ENCODE measurements at places on chromosomes 6 and 20.

- DNase-seq: no peak
Observed at GRCh38 chr6:54719633-54720032, 126.9 kb upstream of the FAM83B start.

GRCh38 chr20:45097485-45098102, 3.3 kb downstream of the KCNS1 start:
- DNase-seq: peak; percentile 28

- no peak for DNase-seq
Observed at GRCh38 chr6:27679964-27680694, 207.2 kb upstream of the ZNF184 start.

GRCh38 chr6:33636655-33637054, 15.5 kb downstream of the ITPR3 start:
- no peak for DNase-seq

DNA sequence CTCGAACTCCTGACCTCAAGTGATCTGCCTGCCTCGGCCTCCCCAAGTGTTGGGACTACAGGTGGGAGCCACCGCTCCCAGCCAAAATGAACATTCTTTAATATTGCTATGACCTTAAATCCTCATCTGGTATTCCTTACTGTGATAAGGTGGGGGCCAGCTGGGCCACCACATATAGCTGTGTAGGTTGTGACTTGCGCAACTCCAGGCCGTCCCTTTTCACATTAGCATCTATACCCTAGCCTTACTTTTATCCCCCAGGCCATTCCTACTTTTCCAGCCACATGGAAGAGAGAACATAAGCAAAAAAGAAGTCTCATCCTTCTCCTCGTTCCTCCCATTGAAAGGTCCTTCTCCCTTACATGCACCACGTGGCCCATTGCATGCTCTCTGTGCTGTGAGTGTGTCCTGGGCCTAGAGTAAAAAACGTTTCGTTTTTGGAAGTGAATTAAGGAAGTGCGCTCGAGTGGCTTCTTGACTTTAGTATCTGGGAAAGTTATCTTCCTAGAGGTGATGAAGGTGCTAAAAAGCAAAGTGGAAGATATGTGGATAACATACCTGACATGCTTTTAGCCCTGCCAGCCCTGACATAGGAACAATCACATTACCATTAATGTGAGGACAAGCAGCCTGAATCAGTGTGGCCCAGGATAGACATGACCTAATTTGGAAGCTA, 56.8 kb upstream of the KIF13A start:
- no peak for DNase-seq

DNA sequence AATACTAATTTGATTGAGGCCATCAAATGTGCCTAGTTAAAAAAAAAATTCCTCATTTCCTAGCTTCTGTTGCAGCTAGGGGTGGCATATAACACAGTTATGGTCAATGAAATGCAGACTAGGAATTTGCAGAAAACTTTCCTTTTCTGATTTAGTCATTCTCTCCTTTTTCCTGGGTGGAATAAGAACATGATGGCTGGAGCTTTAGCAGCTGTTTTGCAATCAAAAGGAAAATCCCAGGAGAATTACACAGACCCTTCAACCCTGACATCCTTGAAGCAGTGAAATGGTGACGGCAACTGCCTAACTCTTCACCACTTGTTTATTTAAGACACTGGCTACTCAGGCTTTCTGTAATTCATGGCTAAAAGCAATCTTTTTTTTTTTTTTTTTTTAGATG, 23.1 kb upstream of the RIMS4 start:
- no peak for DNase-seq

GRCh38 chr6:148157841-148158240, 184.8 kb upstream of the SASH1 start:
- no peak for DNase-seq

DNA sequence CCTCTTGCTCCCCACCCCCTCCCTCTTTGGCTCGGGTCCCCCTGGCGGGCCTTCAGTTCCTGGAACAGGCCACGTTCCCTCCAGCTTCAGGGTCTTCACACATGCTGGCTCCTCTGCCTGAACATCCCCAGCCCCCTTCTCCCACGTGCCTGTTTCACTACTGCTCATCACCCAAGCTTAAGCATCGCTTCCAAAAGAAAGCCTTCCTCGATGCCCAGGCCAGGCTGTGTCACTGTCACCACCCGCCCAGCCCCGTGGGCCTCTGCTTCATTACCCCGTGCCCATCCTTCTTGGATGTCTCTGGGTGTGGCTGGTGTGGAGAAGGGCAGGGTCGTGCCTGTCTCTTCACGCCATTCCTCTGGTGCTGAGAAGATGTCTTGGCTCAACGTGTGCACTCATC, 2.8 kb downstream of the DLGAP4 start:
- no peak for DNase-seq

GRCh38 chr6:160137989-160138835, 16.6 kb downstream of the SLC22A1 start:
- peak; percentile 53 for DNase-seq

DNA sequence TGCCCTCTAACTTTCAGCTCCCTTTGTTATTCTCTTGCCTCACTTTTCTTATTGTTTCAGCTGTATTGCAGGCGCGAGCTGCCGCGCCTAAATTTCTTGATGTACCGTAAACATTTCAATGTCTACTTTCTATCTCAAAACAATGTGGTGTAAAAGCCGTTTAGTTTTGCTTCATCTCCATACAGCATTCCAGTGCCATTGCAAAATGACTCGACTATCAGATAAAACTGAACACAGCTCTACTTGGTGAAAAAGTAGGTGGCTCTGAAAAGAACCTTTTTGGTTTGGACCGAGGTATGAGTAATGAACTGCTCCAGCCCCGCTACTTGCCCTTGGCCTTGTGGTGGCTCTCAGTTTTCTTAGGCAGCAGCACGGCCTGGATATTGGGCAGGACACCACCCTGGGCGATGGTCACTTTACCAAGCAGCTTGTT, 74.6 kb downstream of the OR2B2 start:
- DNase-seq: peak; percentile 69

DNA sequence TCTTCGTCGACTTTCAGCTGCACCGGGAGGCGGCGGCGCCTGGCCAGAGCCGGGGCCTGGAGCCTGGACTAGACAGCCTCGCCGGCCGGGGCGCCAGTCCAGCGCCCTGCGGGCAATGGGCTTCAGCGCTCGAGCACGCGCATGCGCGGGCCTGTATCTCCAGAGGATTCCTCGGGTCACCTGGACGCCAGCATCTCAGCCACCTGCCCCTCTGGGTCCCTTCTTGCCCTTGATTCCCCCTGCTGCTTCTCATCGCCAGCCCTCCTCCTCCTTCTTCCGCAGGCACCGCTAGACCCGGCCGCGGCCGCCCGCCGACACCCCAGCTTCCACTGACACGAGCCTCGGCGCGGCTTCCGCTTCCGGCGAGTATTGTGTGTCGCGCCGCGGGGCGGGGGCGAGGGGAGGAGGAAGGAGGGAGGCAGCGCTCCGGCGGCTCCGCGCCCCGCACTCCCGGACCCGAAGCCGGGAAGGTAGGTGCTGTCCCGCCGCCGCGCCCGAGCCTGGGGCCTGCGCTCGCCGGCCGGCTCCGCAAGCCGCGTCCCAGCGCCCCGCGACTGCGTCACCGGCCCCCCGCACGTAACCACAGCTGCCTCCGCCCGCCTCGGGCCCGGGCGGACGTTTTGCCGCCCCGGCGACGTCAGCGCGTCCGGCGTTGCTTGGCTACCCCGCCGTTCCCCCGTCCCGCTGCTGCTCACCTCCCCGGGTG, at the start of gene TRIM39:
Gene TRIM39 (plus strand): TSS at position 402 of the 706 bp plus-strand sequence. CDS start 2,391 bp downstream, outside the sequence.
- peak; percentile 91 for DNase-seq

DNA sequence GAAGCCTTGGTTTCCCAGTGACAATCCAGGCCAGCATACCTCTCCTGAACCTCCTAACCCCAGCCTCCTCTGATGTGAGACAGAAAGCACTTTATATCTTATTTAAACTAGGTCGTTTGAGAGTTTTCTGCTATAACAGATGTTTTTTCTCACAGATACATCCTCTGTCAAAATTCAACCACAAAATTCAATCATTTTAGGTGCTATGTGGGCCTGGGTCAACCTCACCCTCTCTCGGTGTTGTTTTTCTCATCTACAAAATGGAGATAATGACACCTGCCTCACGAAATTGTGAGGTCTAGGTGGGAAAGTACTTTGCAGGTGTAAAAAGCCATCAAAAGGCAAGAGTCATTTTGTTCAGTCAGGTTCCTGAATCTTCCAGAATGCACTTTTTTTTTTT, 46.2 kb upstream of the NFATC2 start:
- no peak for DNase-seq

DNA sequence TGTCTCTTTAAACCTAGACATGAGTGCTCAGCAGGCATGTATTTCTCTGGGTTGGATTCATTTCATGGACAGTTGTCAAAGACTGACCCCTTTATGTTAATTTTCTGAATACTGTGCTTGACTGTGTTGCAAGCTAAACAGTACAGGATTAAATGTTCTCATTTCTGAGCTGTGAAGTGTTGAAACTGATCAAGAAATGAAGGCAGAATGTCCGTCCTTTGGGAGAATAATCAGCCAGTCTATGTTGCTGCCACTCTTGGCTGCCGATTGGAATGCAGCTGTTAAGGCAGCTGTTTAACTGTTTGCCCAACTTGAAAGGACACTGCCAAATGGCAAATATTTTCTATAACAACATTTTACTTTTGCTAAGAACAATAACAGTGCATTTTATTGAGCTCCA, 87.3 kb downstream of the CEP57L1 start:
- no peak for DNase-seq

- DNase-seq: no peak
Observed at GRCh38 chr20:61786230-61786629, 279.5 kb downstream of the TAF4 start.

- DNase-seq: no peak
Observed at GRCh38 chr6:165656581-165657324, 6.3 kb downstream of the PDE10A start.

Data from CD4-positive, alpha-beta memory T cell (primary cell).